ENCODE measurements at places on chromosomes 1 and 21.

GRCh38 chr1:98693385-98693784 is 31.9 kb downstream of the SNX7 start:
- no peak for DNase-seq

DNA sequence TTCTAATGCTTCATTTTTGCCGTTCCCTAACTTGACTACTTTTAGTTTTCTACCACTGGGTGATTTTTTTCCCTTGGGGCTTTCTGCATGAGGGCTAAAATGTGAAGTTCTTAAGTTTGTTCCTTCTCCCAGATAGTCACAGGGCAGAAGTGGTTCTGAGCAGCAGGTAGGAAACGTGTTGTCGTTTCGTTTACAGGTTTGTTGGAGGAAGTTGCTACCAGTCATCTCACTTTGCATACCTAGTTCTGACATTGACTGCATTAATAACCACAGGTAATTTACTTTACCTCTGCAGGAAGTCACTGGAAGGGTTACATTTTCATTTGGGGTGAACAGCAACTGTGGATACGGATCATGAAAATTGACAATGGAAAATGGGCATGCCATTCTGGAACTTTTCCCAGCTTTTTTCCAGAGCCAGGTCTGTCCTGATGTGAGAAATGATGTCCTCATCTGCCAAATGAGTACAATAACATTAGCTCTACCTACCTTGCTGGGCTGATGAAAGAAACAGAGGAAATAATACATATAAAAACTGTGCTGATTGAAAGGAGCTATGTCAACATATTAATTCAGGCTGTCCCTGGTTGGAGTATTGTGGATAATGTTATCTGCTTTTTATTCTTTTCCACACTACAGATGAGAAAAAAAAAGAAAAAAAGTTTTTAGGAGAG is 94.2 kb downstream of the DISC1 start:
- DNase-seq, result no peak

DNA sequence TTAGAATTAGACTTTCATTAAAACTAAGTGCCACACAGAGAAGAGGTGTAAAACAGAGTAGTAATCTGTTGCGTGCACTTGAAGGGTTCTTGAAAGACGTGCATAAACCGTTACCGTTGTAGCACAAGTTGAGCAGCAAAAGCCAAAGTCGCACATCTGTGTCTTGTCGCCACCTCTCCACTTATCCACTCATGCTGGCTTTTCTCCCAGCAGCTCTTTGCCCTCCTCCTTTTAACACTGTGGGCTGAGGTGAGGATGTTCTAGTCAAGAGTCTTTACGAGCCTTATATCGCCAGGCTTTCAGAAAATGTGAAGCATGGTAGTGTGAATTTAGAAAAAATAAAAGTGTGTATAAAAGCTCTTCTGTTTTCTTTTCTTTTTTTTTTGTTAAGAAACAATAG is 48.0 kb downstream of the NR5A2 start:
- DNase-seq, result no peak

DNA sequence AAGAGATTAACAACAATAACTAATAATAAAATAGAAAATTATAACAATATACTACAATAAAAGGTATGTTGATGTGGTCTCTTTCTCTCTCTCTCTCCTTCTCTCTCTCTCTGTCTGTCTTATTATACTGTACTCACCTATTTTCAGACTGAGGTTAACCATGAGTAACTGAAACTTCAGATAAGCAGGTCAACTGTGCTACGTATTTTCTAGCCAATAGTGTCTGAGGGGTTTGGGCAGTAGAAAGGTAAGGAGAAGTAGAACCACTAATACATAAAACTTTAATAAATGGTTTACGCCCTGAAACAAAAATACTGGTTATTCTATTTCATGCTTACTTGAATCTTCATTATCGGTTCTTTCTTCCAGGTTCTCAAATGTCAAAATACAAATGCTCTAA is 71.0 kb upstream of the LRRC53 start:
- no peak for DNase-seq

- no peak for DNase-seq
Observed at GRCh38 chr1:1332031-1332755, 1.1 kb downstream of the TAS1R3 start.

DNA sequence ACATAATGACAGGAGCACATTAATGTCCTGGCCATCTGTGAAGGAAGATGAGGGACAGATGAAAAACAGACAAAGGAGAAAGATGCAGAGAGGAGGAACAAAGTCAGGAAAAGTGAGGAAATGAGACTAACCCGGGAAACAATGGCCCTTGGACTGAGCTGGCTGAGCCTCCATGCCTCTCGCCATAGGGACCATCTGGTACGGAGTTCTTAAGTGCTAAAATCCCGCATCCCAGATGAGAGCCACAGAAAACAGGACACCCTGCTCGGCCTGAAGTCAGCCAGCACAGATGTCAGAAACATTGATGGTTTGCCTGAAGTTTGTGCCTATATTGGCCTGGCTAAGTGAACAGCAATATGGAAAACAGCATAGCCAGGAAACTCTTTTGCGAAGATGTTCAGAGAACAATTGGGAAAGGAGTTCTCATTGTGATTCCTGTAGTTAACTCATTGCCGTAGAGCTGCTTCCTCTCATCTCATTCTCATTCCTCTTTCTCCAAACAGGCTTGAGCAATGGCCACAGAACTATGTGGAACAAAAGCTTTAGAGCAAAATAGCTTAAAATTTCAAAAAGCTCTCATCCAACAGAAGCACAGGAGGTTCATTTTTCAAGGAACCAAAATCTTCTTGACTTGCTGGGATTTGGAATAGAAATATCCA is 96.6 kb downstream of the ASTN1 start:
- DNase-seq, result no peak

All from activated CD8-positive, alpha-beta memory T cell treated with anti-CD3 and anti-CD28 coated beads for 1 hour (primary cell).